ENCODE measurements at places on chromosomes 5 and 9.

DNA sequence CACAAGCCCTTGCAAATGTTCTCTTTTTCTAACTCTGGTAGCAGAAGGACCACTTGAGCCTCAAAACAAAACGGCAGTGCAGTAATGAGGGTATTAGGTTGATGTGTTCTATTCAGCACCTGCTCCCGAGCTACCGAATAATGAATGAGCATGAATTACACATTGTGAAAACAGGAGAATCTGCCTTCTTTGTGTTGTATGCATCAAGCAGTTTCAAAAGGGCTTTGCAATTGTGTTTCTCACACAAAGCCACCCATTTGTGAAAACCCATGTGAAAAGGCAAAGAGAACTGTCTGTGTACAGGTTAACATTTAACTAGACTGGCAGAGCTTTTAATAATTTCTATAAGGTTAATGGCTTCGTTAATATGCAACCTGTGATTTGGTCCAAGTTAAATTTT is 97.8 kb downstream of the STK32A start:
- no peak for DNase-seq

- DNase-seq = no peak
Measured at GRCh38 chr5:136104306-136104965, 28.2 kb upstream of the SMAD5 start.

DNA sequence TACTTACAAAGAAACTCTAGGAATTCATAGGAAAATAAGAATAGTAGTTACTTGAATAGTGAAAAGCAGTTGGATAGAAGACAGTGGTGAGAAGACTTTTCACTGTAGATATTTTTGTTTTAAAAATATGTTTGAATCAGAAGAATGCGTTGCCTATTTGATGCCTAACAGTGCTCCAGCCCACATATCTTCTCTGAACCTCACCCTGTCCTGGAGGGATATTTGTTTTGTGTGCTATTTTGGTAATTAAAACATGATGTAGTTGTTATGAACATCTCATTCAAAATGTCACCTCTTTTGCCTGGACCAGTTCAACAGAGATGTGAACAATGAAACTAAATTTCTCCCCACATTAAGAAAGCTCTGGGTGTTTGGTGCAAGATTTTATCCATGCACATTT is 87.6 kb downstream of the CARTPT start:
- no peak for DNase-seq

DNA sequence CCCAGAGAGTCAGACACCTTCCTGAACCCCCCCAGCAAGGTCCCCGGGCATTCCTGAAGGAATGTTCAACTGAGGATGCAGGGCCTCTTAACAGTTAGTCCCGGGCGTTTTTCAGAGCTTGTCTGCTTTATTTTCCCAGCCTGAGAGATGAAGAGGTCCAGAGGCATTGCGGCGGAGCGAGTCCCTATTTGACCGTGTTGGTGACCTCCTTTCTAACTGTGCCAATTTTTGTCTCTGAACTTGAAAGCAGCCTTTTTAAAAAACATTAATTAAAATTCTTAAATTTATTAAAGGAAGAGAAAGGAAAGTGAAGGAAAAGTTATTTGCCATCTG is 433 bp upstream of the PTAR1 start:
- no peak for DNase-seq

- no peak for DNase-seq
Measured at GRCh38 chr5:180111273-180112002, 39.9 kb upstream of the RNF130 start.

GRCh38 chr5:161925960-161926359 is 78.0 kb downstream of the GABRA1 start:
- no peak for DNase-seq

- DNase-seq = no peak
Measured at GRCh38 chr5:72788866-72789505, 27.5 kb upstream of the TNPO1 start.

- DNase-seq = no peak
Measured at GRCh38 chr9:128162215-128163026, 2.4 kb downstream of the BBLN start.

DNA sequence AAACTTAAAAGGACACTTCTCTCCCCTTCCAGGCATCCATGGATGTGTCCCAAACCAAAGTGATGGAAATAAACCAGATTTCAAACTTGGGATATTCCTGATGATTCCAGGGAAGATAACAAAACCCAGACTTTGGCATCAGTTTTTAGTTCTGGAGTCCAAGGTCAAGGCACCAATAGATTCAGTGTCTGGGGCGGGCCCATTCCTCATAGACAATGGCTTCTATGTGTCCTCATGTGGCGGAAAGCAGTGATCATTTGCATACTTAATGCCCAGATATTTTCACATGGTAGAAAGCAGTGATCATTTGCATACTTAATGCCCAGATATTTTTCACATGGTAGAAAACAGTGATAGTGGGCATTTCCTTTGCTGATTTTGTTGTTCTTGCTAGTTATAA is 151.4 kb upstream of the DAP start:
- no peak for DNase-seq

GRCh38 chr5:103375350-103375749 is 116.8 kb downstream of the MACIR start:
- DNase-seq = no peak

DNA sequence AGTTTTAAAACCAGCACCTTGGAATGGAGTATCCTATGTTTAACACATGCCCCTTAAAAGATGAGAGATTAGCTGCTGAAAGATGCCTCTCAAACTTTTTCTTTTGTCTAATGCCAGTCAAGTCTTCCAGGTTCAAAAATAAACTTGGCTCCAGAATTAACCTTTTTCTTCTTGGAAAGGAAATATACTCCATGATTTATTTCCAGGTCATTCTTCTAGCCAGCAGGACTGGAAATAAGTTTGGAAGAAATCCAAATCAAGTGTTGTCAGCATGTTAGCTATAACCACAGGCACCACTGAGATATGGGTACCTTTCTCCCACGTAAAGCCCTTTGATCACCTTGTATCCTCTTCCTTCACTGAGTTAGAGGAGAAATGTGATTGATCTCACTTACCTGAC is 56.1 kb downstream of the NLN start:
- DNase-seq = no peak

- DNase-seq = no peak
Measured at GRCh38 chr5:177604656-177605055, 4.7 kb downstream of the B4GALT7 start.

GRCh38 chr9:134556531-134557068 is 85.0 kb upstream of the COL5A1 start:
- no peak for DNase-seq

GRCh38 chr9:117796681-117797080 is 92.5 kb downstream of the TLR4 start:
- DNase-seq = no peak

DNA sequence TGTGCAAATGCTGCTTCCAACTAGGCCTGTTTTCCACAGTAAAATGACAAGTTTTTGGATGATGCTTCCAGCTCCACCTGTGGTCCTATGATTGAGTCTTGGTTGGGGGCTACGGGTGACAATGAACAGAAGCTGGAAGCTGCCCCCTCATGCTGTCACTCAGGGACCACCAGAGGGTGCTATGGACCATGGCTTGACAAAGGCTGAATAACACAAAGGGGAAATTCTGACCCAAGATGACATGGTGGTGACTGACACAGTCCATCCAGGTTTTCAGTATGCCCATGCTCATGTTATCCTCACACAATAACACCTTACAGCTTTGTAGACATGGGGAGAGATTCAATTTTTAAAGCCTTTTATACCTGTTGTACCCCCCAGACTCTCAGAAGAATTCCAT is 23.9 kb upstream of the SAP30L start:
- no peak for DNase-seq

GRCh38 chr5:102153003-102153759 is 142.9 kb downstream of the SLCO4C1 start:
- DNase-seq = no peak

DNA sequence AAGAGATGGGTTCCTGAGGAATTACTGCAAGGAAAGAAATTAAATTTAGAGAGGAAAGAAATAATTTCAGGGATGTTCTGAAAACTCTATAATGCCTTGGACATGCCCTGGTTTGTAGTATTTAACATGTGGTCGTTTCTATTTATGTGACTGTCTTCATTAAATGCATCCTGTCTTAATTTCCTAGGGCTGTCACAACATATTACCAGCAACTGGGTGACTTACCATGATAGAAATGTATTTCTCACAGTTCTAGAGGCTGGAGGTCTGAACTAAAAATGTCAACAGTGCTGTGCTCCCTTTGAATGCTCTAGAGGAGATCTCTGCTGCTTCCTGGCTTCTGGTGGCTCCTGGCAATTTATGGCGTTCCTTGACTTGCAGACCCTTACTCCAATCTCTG is 287.7 kb downstream of the FBXL7 start:
- DNase-seq = no peak

- no peak for DNase-seq
Measured at GRCh38 chr5:68405784-68406743, 190.5 kb downstream of the PIK3R1 start.

- DNase-seq = no peak
Measured at GRCh38 chr9:14057368-14058324, 256.3 kb downstream of the NFIB start.

- no peak for DNase-seq
Measured at GRCh38 chr9:129100383-129101169, 10.0 kb downstream of the CRAT start.

DNA sequence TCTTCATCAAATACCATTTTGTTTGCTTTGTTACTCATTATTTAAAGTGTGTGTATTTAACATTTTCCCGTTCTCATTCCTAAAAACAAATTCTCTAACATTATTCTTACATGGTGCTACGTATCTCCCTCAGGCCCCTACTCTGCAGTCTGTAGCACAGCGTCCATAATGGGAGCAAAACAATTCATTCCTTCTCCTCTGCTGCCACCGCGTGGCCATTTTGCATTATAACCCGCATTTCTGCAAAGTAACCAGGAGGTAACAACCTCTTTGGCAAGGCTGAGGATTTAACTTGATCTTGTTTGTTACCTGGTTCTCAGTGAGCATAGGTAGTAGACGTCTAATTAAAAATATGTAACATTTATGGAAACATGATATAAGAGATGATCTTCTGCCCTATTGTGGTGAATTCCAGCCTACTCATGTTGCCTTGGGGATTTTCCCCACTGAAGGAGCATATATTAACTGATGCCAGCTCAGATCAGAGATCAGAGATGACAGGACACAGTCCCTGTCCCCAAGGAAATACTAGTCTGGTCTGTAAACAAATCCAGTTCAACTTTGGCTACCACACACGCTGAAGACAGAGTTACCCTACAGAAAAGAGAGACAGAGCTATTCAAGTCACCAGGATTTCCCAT is 10.5 kb downstream of the OR1K1 start:
- peak; percentile 72 for DNase-seq

- no peak for DNase-seq
Measured at GRCh38 chr9:8254541-8254940, 455.0 kb upstream of the DMAC1 start.

GRCh38 chr5:177111720-177112394 is 21.7 kb upstream of the NSD1 start:
- DNase-seq = peak; percentile 55

DNA sequence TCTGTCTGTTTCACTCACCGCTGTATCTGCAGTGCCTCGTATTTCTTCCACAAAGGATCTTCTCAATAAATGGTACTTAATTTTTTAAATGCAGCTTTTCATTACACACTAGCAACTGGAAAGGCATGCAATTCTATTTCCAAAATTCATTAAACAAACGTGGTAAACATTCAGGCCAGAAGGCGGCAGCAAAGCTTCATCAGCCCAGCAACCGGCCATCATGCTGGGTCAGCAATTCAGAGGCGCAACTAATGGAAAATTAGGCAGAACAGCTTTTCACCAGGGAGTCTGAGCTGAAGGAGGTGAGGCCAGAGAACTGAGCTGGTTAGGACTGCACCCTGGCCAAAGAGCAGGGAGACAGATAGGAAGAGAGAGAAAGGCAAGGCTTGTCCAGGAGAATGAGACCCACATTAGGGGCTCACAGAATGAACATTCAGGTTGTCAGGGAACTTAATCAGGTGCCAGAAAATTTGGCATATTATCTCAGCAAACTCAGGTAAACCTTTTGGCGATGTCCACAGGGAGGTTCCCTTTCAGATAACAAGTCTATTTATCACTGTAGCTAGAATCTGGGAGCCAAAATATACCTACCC is 17.7 kb upstream of the RNF180 start:
- no peak for DNase-seq

DNA sequence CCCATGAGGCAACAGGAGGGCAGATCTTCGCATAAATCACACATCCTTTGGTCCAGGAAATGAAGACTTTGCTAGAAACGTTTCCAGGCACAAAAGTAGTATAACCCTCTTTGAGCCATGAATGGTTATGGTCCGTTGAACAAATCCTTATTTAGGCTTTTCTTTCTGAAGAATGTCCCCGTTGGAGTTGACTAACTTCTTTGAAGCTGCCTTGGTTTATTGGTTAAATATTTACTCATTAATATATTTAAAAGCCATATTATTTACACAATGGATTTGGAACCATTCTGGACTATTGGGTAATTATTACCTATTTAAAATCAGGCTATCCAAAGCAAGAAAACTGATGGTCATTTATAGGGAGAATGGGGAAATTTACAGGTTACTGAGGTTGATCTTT is 347.6 kb upstream of the SLC30A5 start:
- DNase-seq = no peak

GRCh38 chr9:27118916-27119315 is 9.9 kb downstream of the TEK start:
- no peak for DNase-seq

- no peak for DNase-seq
Measured at GRCh38 chr9:94014066-94014654, 59.0 kb upstream of the BARX1 start.

DNA sequence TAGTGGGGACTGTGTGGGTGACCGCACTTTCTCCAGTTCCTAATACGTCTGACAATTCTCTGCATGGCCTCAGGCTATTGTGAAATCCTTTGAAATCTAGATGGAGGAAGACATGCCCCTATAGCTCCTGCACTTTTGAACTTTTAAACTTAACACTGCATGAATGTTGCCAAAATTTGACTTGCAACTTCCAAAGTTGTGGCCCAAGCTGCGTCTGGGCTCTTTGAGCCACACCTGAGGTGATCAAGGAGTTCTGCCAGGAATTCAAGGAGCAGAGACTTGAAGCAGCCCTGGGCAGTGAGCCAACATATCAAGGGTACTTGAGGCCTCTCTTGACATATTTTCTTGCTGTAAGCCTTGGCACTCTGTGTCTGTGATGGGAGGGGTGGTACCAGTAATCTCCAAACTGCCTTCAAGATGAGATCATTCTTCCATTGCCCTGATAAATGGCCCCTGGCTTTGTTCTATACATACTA is 1336.1 kb upstream of the CDH9 start:
- no peak for DNase-seq

- no peak for DNase-seq
Measured at GRCh38 chr9:79215821-79216220, 355.9 kb upstream of the TLE4 start.

GRCh38 chr9:19682397-19682796 is 106.4 kb downstream of the SLC24A2 start:
- no peak for DNase-seq

DNA sequence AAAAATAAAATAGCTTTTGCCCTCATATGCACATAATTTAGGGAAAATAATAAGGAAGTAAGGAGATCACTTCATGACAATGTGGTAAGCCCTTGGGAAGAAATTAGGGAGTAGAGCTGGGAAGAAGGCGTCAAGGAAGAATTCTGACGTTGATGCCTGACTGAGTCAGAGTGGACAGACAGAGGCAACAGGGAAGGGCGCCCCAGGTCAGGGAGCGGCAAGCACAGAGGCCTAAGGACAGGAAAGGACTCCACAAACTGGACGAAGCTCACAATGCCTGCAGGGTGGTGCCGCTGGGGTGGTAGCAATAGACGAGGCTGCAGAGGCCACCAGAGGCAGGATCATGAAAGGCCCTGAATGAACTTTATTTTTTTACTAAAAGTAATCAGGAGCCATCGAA is 7.6 kb downstream of the DRD1 start:
- DNase-seq = no peak

- no peak for DNase-seq
Measured at GRCh38 chr5:53164478-53165165, 55.1 kb upstream of the MOCS2 start.
